ENCODE measurements at places on chromosomes 5 and 9.

DNA sequence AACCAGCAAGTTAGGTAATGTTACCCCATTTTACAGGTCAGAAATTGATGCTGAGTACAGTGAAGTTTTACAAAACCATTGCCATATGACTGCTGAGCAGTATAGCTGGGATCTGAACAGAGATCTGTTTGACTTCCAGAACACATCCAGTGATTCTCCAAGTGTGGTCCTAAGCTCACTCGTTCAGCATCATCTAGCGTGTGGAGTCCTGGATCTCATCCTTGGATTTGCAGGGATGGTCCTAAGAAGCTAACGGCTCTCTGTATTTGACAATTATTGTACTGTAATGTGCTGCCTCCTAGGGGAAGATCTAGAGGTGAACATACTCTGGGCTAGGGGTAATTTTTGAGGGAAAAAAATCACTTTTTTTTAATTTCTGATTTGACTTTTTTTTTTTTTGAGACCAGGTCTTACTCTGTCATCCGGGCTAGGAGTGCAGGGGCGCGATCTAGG lies 1.4 kb downstream of the SLC26A2 start:
- DNase-seq = peak; percentile 41

DNA sequence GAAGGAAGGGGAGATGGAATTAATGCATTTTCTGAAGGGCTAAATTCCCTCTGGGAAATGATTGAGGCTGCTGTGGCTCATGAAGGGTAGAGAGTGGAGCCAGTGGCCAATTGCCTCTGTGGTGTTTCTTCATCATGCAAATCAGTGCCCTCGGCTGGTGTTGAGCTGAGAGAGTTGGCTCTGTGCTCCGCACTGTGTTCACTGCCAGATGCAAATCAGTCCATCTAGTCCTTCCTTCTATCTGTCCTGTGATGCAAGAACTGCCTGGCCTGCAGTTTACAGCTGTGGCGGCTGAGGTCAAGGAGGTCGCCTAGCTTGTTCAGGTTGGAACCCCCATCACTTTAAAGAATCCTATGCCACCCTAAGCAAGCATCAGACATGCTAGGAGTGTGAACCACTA lies 6.0 kb downstream of the TMEM171 start:
- DNase-seq = no peak

DNA sequence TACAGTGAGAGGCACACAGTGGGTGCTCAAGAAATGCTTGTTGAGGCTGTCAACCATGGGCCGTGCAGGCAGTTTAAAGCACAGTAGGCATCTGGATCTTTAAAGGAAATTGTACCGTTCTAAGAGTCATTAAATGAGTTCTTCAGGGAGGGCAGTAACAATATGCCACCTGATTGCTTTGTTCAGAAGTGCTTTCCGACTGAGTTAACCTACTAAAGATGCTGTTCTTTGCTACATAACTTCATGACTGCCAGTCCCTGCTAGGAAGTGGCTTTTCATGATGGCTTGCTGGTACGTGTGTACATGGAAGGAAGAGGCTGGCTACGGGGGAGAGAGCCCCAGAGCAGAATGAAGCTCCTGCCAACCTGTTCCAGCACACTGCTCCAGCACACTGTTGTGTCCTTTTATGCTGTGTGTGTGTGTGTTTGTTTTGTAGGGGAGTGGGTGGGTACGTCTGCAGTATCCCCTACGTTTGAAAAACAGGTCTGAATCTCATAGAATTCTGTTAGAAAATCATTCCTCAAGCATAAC lies 41.9 kb upstream of the PPP2R2B start:
- no peak for DNase-seq

- no peak for DNase-seq
Observed at GRCh38 chr5:54460181-54460919, 4.9 kb downstream of the HSPB3 start.

- no peak for DNase-seq
Observed at GRCh38 chr5:114430532-114430931, 68.7 kb downstream of the KCNN2 start.

GRCh38 chr9:130159915-130160670 lies 12.1 kb upstream of the NCS1 start:
- no peak for DNase-seq

GRCh38 chr5:132053483-132053882 lies 7.0 kb upstream of the IL3 start:
- no peak for DNase-seq

DNA sequence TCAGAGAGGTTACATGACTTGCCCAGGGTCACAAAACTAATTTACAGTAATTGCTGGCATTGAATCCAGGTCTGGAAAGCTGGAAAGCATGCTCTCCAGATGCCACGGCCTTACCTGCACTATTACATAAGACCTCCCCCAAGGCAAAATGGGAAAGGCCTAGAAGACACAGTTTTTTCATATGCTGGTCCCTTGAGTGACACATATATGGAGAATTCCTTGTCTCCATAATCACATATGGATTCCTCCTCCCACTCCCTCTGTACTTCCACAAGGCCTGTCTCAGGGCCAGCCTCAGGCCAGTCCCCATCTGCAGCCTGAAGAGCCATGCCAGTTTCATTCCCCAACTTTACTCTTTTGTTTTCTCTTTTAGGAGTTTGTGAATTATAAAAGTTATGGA lies 28.6 kb upstream of the MEIKIN start:
- DNase-seq = no peak

DNA sequence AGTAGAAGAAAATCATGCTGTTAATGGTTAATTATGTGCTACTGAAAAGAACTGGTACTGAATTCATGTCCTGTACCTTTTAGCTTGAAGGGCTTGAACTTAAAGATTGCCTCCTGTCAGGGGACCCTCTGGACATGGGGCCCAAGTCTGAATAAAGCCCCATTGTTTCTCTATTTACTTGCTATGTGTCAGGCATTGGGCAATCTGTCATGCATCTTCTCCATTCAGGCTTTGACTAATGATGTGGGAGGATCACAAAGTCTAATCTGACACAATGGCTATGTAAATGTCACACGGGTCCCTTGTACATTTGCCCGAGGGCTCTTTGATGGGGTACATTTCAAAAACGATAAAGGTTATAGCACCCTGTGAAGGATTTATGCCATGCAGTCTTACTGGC lies 64.0 kb upstream of the TUSC1 start:
- no peak for DNase-seq

- no peak for DNase-seq
Observed at GRCh38 chr9:75360252-75360651, 271.9 kb downstream of the OSTF1 start.

GRCh38 chr9:137427454-137428310 lies 4.5 kb downstream of the NOXA1 start:
- DNase-seq = no peak

DNA sequence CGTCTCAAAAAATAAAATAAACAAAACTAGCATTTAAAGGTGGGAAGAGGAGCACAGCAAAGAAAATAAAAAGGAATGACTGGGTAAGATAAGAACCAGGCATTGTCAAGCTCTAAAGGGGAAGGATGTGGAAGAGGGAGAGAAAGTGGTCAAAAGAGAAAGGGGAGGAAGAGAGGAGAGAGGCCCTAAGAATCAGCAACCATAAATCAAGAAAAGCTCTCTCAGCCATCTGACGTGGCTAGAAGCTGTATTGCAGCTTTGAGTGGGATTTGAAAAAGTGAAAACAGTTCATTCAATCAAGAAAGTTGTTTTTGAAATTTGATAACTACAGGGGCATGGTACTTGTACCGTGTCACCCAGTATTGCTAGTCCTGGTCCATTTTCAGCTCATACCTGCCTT lies 45.4 kb upstream of the F2R start:
- no peak for DNase-seq

GRCh38 chr9:88477300-88477751 lies 57.7 kb upstream of the NXNL2 start:
- no peak for DNase-seq

GRCh38 chr5:96088706-96089498 lies 127.3 kb upstream of the ELL2 start:
- DNase-seq = no peak

DNA sequence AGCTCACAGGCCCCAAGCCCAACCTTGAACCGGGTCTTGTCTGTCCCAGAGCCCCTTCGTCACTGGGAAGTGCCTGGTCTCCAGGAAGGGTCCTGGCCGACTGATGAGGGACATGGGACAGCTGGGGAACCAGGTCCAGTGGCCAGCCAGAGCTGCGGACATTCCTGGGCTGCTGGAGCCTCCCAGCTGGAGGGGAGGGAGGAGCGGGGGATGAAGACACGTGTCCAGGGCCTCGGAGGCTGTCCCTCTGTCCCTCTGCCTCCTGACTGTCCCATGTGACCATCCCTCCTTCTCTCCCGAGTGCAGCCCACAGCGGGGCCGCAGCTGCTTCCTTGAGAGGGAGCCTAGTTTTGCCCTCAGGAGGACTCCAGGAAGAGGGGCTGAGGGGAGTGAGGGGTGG lies 41.7 kb upstream of the UBAC1 start:
- no peak for DNase-seq

DNA sequence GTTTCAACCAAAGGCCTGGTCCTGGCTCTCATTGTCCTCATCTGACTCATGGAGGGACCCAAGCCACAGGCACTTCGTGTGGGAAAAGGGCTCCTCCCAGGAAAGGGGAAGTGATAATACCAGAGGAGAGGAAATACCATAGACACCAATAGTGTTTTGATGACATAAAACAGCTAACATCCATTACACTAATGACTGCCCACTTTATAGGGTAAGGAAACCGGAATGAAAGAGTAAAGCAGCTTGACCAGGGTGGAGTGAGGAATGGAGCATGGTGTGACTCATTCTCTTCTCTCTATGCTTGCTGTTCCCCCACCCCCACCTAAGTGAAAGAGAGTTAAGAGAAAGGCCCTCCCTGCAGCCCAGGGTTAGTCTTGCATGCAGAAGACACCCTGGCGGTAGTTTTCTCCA lies 67.4 kb upstream of the HRH2 start:
- DNase-seq = no peak

- no peak for DNase-seq
Observed at GRCh38 chr5:130520211-130520610, 615.9 kb downstream of the CHSY3 start.

DNA sequence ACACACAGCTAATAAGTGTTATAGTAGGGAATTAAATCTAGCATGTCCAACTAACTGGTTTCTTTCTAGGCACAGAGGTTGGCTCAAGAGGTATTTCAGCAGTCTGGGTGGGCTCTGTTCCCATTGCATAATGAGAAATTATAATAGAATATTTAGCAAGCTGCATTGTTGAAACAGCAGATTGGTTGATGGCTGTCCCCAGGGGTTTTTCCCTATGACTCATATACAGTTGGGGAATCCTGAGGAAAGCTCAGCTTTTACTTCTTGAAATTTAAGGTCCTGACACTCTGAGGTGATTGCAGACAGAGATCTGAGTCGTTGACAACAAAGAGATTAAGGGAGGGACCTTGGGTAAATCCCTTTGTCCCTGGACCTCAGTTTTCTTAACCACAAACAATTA lies 38.3 kb upstream of the TNFSF8 start:
- DNase-seq = no peak

DNA sequence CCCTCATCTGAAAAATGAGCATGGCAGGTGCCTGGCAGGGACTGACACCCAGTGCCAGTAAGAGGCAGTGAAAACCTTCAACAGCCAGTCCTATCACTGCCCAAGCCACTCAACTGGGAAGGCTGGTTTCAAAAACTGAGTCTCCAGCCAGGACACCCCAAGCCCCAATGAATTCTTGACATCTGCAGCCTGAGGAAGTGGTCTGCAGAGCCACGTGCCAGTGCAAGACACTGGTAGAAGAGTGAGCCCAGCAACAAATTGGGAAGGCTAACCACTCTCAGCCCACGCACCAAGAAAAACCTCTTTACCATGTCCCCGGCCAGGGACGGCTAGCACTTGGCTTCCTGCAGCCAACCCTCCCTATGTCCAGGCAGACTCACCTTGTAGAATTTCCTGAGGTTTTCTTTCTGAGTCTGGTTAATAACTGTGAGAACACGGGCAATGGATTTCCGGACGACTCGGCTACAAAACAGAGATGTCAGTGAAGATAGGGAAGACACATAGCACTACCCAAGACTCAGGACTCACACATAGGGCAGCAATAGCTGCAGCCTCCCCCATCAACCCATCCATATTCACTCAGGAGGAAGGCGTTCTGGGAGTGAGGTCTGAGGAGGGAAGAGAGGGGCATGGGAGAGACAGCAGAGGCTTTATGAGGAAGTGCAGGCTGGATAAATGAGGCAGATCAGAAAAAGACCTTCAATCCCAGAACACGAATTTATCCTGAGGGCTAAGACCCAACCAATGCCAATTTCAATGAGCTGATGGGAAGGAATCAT lies 1.8 kb downstream of the RPL35 start:
- DNase-seq = no peak

GRCh38 chr9:101516655-101517054 lies 17.0 kb upstream of the RNF20 start:
- DNase-seq = no peak

- no peak for DNase-seq
Observed at GRCh38 chr5:95891499-95891898, 69.0 kb upstream of the GLRX start.

GRCh38 chr5:39624268-39624886 lies 199.6 kb upstream of the DAB2 start:
- peak; percentile 50 for DNase-seq

DNA sequence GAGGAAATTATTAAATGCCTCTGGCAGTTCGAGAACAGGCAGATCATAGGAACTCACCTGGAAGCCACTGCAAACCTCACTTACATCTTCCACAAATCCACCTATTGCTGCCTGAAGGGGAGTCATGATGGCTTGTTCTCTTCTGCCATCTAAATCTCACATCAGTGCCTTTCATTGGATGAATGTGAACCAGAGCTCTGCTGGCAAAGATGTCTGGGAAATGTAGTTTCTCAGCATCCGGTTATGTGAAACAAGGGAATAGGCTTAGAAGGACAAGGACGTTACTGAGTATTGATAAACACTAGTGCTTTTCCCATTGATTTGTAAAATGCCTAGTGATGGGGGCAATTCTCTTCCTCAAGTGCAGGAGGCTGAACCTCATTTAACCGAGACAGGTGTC lies 483.3 kb downstream of the ARHGEF28 start:
- no peak for DNase-seq

DNA sequence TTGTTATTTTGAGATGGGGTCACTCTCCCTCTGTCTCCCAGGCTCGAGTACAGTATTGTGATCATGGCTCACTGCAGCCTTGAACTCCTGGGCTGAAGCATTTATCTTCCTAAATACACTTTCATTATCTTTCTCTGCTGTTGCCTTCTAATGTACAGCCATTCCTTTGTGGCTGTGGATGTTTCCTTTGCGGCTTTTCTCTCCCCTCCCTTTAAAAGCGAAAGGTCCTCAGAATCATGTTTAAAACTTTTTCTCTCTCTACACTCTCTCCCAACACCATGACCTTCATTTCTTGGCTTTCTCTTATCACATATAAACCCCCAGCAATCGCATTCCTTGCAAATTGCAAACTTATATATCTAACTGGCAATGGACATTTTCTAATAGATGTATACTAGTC lies 1.6 kb downstream of the IFNA2 start:
- DNase-seq = no peak

DNA sequence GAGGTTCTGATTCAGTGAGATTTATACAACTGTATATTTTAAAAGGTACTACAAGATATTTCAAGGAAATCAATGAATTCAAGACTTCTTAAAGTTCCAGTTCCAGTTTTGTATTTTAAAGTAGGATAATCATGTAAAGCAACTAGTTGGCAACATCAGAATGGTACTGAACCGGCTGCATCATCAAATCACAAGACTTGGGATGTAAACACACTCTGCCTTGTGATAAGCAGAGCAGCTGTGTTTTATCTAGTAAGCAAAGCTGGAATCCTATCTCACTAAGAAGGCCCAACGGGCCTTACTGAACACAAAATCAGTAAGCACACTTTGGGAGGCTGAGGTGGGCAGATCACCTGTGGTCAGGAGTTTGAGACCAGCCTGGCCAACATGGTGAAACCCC lies 327.2 kb upstream of the NREP start:
- DNase-seq = no peak

- DNase-seq = no peak
Observed at GRCh38 chr5:69188811-69189161, 597 bp upstream of the CENPH start.

Data from HuH-7.5 (cell line).